ENCODE measurements at places on chromosomes 7 and 10. TPM values are rescaled to one million over a fixed set of nuclear protein-coding genes. Genes with fewer than 3 reads are reported as not detected.

- no peak for DNase-seq
- no peak overlapping the region for H3K27ac ChIP-seq
- no peak overlapping the region for H3K4me3 ChIP-seq
- H3K27me3 ChIP-seq = no peaks in the 10 kb centered on the region
Measured at GRCh38 chr10:5744849-5745248, 60.2 kb downstream of the TASOR2 start.

DNA sequence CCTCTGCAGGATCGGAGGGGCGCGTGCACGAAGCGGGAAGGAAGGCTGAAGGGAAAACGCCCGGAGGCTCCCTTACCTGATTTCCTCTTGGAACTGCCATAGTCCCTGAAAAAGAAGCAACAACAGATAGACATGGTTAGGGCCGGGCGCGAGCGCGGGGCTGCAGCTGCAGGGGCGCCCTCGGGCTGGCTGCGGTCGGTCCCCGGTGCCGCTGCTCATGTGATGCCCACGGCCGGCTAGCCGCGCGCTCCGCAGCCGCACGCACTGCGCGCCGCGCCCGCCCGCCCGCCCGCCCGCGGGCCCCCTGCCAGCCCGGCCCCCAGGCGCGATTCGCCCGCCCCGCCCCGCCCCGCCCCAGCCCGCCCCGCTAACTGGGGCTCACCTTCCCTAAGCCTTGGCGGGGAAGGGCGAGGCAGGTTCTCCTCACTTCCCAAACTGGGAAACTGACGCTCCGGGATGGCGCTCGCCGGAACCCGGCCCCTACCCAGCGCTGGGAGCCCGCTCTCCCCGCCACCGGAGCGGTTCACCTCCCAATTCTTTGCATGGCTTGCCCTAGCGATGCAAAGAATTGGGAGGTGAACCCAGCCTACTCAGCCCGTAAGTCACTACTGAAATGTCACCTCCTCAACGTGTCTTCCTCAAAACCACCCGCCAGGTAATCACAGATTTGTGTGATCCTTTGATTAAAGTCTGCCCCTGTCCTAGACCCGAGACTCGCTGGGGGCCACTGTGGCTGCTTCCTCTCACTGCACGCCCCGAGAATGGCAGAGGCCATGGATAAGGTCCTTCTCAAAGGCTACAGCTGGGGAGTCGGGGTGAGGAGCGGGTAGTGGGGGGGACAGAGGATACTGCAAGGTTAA lies 162.2 kb downstream of the SH3PXD2A start:
- DNase-seq = no peak
- no peak overlapping the region for H3K4me3 ChIP-seq
- no peak overlapping the region for H3K27ac ChIP-seq
- H3K27me3 ChIP-seq = no peaks in the 10 kb centered on the region
- no peaks in the 10 kb centered on the region for H3K36me3 ChIP-seq
- peaks cover 19% of the 10 kb centered on the region for H3K4me1 ChIP-seq

DNA sequence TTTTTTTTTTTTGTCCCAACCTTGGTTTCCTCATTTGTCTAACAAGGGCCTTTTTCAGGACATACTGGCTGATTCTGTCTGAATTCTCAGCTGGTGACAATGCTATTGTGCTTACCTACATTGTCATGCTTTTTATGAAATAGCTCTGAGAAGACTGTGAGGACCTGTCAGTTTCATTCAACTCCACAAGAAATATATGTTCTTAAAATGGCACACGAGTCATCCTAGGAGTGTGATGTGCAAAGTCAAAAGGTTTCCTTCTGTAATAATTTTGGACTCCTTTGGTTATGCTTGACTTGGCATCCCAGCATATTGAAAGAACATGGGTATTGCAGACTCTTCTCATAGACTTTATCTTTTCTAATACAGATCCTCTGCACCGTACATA lies 316.0 kb downstream of the GFRA1 start:
- H3K4me3 ChIP-seq = no peak overlapping the region
- H3K4me1 ChIP-seq = no peaks in the 10 kb centered on the region
- H3K27me3 ChIP-seq = no peaks in the 10 kb centered on the region
- DNase-seq = no peak
- H3K36me3 ChIP-seq = no peaks in the 10 kb centered on the region
- H3K27ac ChIP-seq = no peak overlapping the region

- H3K4me3 ChIP-seq = no peak overlapping the region
- H3K27me3 ChIP-seq = no peaks in the 10 kb centered on the region
- H3K4me1 ChIP-seq = no peaks in the 10 kb centered on the region
- no peaks in the 10 kb centered on the region for H3K36me3 ChIP-seq
- DNase-seq = peak; percentile 31
Measured at GRCh38 chr10:124878457-124878739, 63.5 kb upstream of the ZRANB1 start.

GRCh38 chr7:116075351-116076145 lies 45.0 kb upstream of the TFEC start:
- DNase-seq = no peak
- no peak overlapping the region for H3K4me3 ChIP-seq
- H3K27ac ChIP-seq = no peak overlapping the region
- H3K4me1 ChIP-seq = no peaks in the 10 kb centered on the region

DNA sequence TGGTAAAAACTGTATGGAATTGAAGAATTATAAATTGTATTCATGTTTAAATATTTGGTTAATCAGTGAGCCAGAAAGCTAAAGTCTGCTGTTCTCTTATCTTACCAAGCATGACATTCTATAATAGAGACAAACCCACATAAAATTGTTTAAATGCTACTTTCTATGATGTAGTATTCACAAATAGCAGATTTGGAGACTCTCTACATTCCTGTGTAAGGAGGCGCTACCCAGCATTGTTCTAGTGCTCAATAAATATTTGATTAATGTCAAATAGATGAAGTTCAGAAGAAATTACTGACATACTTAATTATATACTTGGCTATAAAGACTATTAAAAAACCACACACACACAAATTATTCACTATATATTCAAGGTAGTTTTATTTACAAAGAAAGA lies 49.8 kb downstream of the DOCK4 start:
- no peaks in the 10 kb centered on the region for H3K36me3 ChIP-seq
- no peak overlapping the region for H3K4me3 ChIP-seq

DNA sequence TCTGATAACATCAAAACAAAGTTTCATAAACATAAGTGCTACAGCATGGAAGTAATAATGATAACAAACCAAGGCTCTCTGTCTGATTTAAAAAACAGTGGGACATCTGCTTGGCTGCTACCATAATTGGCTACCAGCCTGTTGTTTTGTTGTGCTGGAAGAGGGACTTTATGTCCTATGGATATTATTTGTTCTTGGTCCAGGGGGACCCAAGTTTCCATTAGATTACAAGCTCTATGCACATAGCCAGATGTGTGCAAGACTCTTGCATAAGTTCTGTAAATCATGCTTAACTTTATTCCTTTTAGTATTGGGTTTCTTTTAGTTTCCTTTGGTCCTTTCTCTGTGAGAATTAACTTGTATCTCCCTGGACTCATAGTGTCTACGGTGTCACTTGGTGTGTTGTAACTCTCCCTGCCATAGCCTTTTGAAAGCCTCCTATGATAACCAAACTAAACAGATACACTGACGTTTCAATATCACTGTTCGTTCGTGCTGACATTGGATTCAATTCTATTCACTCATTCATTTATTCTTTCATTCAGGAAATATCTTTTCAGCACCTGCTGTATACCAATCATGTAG lies 41.4 kb upstream of the CD36 start:
- H3K4me1 ChIP-seq = 0 out of 2 replicates have a peak, but pooled peaks cover 15% of the 10 kb centered on the region
- H3K36me3 ChIP-seq = no peaks in the 10 kb centered on the region
- no peak overlapping the region for H3K27ac ChIP-seq
- H3K4me3 ChIP-seq = no peak overlapping the region
- DNase-seq = no peak
- H3K27me3 ChIP-seq = no peaks in the 10 kb centered on the region

DNA sequence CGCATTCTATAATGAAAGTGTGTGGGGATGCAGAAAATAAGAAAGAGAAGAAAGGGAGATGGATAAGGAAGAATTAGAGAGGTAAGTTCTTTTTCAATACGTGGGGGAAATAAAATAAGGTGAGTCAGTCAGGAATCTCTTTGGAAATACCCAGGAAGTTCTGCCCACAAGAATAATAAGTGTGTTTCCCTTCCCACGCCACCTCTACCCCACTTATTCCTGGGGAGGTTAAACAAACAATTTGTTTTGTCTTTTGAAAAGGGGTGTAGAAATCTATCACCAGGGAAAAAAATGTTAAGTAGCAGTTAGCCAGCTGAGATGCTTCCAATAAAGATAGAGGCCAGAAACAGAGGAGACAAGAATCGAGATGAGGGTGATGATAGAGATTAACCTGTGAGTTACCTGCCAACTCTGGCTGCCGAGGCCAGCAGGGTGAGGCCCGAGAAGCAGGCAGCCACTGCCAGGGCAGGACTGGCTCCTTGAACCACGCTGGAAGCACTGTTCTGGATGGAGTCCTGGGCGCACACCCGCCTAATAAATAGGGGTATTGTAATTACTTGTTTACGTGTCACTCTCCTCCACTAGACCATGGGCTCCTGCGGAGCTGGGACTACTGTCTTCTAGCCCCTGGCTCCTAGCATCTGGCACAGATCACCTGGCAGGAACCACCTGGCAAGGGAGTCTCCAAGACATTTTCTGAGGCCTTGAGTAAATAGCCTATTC lies 191.3 kb downstream of the FGFR2 start:
- H3K27me3 ChIP-seq = peaks cover 12% of the 10 kb centered on the region
- H3K27ac ChIP-seq = no peak overlapping the region
- no peak for DNase-seq
- H3K4me1 ChIP-seq = no peaks in the 10 kb centered on the region
- no peaks in the 10 kb centered on the region for H3K36me3 ChIP-seq

DNA sequence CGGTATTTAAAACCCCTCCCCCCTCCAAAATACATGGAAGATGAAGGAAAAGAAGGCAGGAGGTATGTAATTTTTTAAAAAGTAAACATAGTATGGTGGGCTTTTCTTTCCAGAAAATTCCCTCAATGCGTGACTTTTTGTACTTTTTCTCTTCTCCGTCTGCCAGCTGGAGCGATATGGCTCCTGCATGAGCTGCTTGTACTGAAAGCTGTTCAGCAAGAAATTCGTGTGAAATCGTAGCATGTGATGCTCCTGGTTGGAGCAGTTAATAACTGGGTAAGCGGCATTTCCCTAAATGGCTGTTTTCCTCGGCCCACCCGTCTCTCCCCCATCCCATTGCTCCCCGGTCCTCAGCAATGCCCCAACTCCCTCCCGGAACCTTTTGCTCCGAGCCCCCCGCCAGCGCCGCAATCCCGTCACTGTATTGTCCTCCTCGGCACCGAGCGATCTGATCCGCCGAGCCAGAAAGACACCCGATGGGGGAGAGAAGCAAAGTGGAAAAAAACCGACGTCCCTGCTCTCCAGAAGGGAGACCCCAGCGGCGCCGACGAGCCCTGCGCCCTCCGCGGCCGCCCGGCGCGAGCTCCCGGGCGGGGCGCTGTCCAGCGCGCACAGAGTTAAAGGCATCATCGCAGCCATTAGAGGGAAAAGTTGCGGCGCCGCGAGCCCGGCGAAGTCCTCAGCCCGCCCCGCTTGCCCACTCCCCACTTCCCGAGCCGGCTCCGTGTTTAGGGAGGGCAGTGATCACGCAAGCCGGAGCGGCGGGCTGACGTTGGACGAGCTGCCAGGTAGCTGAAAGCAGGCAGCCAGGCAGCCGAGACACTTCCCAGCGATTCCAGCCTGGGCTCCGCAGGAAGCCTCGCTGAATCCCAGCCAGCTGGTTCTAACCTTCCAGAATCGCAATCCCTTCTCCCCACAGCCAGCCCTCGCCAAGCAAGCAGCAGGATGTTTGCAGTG lies at the start of gene VSTM2A:
TSS of gene VSTM2A (plus strand) at position 707 of the 957 bp plus-strand sequence. CDS start 356 bp downstream, outside the sequence.
- no peak within 1 kb of the TSS for H3K4me3 ChIP-seq
- H3K4me1 ChIP-seq = no peaks in the 10 kb centered on the region
- no peak for DNase-seq
- H3K27me3 ChIP-seq = peaks cover 57% of the 10 kb centered on the region

DNA sequence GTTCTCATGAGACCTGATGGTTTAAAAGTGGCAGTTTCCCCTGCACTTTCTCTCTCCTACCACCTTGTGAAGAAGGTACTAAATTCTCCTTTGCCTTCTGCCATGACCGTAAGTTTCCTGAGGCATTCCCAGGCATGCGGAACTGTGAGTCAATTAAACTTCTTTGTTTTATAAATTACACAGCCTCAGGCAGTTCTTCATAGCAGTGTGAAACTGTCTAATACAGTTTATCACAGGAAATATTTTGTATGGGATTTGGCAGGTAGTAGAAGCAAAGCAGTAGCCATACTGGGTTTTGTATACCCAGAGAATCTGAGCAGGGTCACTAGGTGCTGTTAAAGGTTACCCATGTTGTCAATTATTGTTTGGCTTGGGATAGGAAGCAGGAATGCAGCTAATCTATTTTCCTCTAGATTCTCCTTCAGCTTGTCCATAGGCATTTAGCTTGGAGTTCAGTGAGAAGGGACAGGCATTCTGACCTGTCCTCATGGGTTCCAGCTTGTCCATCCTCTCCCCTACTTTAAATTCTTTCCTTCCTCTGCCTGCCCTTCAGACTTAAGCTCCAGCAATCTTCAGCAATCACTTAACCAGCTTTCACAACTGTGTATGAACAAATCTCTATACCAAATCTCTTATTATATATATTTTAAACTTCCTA lies 186.7 kb downstream of the PCLO start:
- H3K27me3 ChIP-seq = no peaks in the 10 kb centered on the region
- peak; percentile 11 for DNase-seq
- H3K27ac ChIP-seq = no peak overlapping the region
- no peaks in the 10 kb centered on the region for H3K36me3 ChIP-seq
- peaks cover 6% of the 10 kb centered on the region for H3K4me1 ChIP-seq

DNA sequence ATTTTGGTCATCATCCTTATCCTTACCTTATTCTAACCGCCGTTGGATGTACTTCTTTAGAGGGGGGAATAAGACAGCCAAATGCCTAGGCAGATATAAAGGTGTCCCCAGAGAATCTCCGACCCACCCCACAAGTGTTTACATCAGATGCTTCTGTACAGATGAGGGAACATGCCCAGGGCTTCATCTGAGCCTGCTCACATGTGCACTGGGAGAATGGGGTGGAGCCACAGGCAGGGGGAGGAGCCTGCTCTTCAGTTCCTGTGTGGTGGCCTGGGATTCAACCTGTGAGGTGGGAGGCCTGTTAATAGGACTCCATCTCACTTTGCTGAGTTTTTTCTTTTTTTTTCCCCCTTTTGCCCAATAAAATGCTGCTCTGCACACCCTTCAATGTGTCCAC lies 27.6 kb upstream of the OPTN start:
- no peaks in the 10 kb centered on the region for H3K4me1 ChIP-seq
- H3K27me3 ChIP-seq = no peaks in the 10 kb centered on the region
- H3K27ac ChIP-seq = no peak overlapping the region
- no peak overlapping the region for H3K4me3 ChIP-seq
- H3K36me3 ChIP-seq = no peaks in the 10 kb centered on the region
- no peak for DNase-seq

GRCh38 chr7:37309493-37309892 lies 139.2 kb downstream of the ELMO1 start:
- H3K4me3 ChIP-seq = no peak overlapping the region
- H3K27ac ChIP-seq = no peak overlapping the region
- no peaks in the 10 kb centered on the region for H3K27me3 ChIP-seq
- H3K36me3 ChIP-seq = no peaks in the 10 kb centered on the region
- no peaks in the 10 kb centered on the region for H3K4me1 ChIP-seq

- H3K4me3 ChIP-seq = no peak overlapping the region
- no peak overlapping the region for H3K27ac ChIP-seq
- peaks cover 37% of the 10 kb centered on the region for H3K36me3 ChIP-seq
Measured at GRCh38 chr10:75018686-75019307, 92.7 kb upstream of the SAMD8 start.

MRC1 gene
- not detected for total RNA-seq

CNPY1 gene
- not detected for total RNA-seq

CPEB3 gene
- 0.80 TPM for total RNA-seq

OR2A12 gene
- total RNA-seq = not detected

GIMAP6 gene
- total RNA-seq = 1.2 TPM

WNT8B gene
- 0.29 TPM for total RNA-seq

THSD7A gene
- 0.06 TPM for total RNA-seq

LEP gene
- not detected for total RNA-seq

CPN1 gene
- not detected for total RNA-seq

TMEM273 gene
- not detected for total RNA-seq
